ENCODE measurements at places on chromosomes 5 and 9.

- DNase-seq, result no peak
Observed at GRCh38 chr9:26391036-26391435, 501.6 kb downstream of the CAAP1 start.

DNA sequence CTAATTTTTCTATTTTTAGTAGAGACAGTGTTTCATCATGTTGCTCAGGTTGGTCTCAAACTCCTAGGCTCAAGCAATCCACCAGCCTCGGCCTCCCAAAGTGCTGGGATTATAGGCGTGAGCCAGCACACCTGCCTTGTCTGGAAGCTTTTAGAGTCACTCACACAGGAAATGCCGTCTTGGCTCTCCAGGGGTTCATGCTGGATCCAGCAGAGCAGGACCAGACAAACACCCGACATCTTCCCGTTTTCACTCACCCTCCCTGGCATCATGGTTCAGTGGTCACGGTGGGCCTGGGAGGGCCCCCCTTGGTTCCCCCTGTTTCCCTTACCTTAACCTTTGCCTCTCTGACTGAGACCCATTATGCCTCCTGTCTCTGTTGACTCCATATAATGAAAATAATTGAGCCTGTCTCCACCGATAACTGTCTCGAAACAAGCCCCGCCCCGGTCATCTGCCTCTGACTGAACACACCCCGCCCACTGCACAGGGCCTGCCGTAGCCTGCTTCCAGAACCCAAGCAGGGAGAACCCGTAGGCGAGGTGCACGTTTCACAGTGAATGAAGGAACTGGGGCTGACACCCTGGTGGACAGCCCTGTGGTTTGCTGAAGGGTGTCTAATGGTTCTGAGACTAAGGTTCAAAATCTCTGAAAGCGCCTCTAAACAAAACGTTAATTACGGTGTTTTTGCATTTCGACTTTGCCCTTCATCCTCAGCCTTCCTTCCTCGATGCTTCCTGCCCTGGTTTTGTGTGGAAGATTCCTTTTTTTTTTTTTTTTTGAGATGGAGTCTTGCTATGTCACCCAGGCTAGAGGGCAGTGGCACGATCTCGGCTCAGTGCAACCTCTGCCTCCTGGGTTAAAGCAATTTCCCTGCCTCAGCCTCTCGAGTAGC lies 39.7 kb upstream of the SPRY4 start:
- DNase-seq, result no peak

GRCh38 chr5:132237670-132238069 lies 10.0 kb upstream of the P4HA2 start:
- no peak for DNase-seq

GRCh38 chr9:14670718-14671117 lies 22.5 kb downstream of the ZDHHC21 start:
- DNase-seq, result no peak

DNA sequence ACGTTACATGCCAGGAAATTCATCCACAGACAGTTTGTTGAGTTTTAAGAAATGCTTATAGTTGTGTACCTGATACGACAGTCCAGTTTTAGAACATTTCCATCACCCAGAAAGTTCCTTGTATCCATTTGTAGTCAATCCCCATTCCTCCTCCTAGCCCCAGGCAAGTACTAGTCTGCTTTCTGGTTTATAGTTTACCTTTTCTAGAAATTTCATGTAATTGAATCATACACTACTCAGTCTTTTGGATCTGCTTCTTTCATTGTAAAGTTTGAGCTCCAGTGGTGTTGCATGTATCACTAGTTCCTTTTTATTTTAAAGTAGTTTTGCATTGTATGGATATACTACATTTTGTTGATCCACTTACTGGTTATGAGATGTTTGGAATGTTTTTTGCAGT lies 291.2 kb downstream of the AOPEP start:
- no peak for DNase-seq

DNA sequence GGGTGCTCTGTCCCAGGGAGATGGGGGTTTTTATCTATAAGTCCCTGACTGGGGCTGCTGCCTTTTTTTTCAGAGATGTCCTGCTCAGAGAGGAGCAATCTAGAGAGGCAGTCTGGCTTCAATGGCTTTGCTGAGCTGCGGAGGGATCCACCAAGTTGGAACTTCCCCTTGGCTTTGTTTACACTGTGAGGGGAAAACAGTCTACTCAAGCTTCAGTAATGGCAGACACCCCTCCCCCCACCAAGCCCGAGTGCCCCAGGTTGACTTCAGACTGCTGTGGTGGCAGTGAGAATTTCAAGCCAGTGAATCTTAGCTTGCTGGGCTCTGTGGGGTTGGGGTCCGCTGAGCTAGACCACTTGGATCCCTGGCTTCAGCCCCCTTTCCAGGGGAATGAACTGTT lies 375.8 kb downstream of the RAB3C start:
- DNase-seq, result no peak

- no peak for DNase-seq
Observed at GRCh38 chr9:82535432-82535998, 527.4 kb downstream of the RASEF start.
